Stimulated activated CD4-positive, alpha-beta T cell treated with anti-CD3 and anti-CD28 coated beads, Interleukin-1b, Interleukin-23, amount 100 ng/mL, for 1 hour (primary cell): ENCODE measurements at places on chromosomes 3 and 15.

DNA sequence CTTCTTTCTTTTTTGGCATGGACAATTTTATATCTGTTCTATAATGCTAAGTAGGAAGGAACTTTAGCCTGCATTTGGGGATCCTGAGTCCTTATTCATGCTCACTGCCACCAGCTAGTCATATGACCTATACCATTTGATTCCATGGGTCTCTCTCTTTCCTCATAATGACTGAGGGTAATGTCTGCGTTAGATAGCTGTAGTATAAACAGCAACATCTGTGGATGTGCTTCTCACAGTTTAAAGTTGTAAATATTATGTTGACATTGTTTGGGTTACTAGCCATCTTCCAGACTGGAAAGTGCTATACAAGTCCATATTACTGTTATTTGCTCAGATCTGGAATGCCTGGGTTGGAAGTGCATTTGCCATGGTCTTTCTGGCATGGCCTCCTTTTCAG lies 274.9 kb upstream of the SEMA6D start:
- no peak for DNase-seq

DNA sequence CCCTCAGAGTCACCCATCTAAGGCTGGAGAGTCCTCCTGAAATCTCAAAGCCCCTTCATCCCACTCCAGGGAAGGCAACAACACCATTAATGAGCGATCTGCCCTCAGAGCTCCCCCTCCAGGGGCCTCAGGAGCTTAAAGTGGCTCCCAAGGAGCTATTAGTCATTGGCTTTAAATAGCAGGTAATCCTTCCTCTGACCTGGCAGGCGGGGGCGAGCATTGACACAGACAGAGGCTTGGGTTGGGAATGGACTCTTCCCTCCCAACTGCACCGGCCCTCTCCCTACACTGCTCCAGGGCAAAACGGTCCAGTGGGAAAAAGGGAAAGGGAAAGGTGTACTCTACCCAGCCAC lies 1.4 kb downstream of the MFGE8 start:
- DNase-seq, result no peak

GRCh38 chr3:16551342-16551976 lies 38.0 kb upstream of the RFTN1 start:
- no peak for DNase-seq

- DNase-seq, result no peak
Measured at GRCh38 chr3:71503525-71504249, 79.8 kb downstream of the FOXP1 start.

- DNase-seq, result no peak
Measured at GRCh38 chr3:13688824-13689223, 139.9 kb downstream of the FBLN2 start.
